ENCODE measurements at places on chromosomes 5 and 9. TPM values are rescaled to one million over a fixed set of nuclear protein-coding genes. Genes with fewer than 3 reads are reported as not detected.

- DNase-seq, result no peak
These were observed 9.5 kb upstream of the IL3 start for GRCh38 chr5:132050661-132051552.

DNA sequence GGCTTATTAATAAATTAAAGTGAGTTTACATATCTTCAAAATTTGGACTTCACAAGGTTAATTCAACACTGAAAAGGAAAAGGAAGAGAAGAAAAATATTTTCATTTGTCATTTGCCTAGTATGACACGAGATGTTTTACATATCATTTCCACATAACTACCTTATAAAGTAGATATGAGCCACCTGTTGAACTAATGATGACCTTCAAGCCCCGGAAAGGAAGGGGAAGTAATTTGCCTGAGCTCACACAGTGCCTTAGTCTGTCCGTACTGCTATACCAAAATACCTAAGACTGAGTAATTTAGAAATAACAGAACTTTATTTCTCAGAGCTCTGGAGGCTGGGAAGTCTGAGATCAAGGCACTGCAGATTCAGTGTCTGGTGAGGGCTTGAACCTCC lies 17.9 kb downstream of the CMYA5 start:
- no peak for DNase-seq

- peak; percentile 59 for DNase-seq
These were observed 50.5 kb downstream of the CXXC5 start for GRCh38 chr5:139698490-139699146.

SNAPC4 gene
- 17.1 TPM for total RNA-seq

DNA sequence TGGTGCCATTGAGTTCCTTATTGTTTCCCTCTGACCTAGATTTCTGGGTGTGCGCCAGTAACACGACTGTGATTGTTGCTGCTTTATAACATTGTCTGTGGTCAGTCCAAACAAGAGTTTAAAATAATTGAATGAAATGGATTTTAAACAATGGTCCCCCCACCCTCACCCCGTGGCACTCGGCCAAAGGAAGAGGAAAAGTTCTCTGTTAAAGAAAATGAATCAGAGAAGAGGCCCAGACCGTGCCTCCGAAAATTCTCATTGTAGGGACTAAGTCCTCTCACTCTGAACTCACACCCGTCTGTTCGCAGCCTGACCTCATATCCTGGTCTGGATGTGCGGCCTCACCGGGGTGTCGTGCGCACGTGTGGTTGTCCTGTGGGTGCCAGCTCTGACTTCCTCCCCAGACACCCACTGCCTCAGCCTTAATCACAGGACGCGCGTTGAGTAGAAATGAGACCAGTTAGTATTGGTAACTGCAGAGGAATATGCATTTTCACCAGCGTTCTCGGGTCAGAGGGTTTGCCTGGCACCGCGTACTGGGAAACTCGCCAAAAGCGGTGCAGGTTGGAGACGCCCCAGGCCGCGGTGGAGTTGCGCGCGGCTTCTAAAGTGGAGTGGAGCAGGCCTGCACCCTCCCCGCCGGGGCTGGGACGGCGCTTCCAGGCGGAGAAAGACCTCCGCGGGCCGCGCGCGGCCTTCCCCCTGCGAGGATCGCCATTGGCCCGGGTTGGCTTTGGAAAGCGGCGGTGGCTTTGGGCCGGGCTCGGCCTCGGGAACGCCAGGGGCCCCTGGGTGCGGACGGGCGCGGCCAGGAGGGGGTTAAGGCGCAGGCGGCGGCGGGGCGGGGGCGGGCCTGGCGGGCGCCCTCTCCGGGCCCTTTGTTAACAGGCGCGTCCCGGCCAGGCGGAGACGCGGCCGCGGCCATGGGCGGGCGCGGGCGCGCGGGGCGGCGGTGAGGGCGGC lies at the start of gene ABL1:
Gene ABL1, plus strand, starts transcription at position 884 of the 966 bp plus-strand sequence. CDS start 193 bp downstream, outside the sequence.
- DNase-seq, result peak; percentile 93

NMUR2 gene
- total RNA-seq, result not detected

- DNase-seq, result no peak
These were observed 152.3 kb upstream of the KLF9 start for GRCh38 chr9:70566751-70567150.

SPATA31D4 gene
- not detected for total RNA-seq

PCDHB13 gene
- not detected for total RNA-seq

BTNL3 gene
- total RNA-seq, result not detected

GRCh38 chr5:128412145-128412930 lies 125.7 kb downstream of the FBN2 start:
- DNase-seq, result no peak

- DNase-seq, result no peak
These were observed 285.6 kb downstream of the FANCC start for GRCh38 chr9:95031711-95032461.

Data from K562 (cell line).